Brain (organoid and tissue), 16 donors: ENCODE measurements at places on chromosomes 5 and 9.

DNA sequence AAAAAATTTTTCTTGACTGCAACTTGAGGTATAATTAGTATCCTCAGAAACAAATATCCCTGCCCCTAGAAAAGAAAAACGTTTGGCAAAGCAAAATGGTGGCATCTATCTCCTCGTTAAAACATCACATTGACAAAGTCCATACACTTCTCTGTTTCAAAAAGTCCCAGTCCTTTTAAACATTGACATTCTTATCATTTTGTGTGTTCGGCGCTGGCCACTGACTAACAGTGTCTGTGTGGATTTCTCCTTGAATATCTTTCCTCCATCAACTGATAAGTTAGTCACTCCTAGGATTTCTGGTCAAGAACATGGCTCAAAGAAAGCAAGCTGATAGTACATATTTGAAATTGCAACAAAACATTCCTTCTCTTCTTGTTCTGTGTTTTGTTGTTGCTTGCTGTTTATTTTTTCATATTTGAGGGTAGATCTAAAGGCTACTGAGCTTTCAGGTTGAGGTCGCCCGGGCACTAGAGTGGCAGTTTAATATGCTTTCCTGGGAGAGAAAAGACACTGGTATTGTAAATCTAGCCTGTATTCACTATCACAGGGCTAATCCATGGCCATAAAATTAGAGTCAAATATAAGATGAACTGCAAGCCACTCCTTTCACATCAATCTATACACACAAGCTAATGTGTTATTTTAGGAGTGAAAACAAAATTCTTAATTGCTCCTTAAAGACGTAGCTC, 8.5 kb upstream of the PPIC start:
- DNase-seq = no peak

DNA sequence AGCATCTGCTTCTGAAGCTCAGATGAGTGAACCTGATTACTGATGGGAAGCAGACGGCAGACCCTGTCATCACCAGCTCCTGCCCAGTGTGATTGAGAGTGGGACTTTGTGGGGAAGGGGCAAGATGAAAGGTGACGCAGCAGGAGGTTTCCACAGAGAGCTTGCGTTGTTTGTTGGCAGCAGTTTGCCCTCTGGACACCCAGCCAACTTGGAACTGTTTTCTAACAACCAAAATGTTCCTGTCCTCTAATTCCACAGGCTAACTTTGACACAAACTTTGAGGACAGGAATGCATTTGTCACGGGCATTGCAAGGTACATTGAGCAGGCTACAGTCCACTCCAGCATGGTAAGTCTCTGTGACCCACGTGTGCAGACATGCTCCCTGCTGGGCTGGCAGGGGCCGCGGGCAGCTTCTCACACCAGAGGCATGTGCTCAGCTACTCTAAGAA, 20.9 kb downstream of the CYFIP2 start:
- DNase-seq = no peak

GRCh38 chr5:34490506-34491250, 165.4 kb upstream of the RAI14 start:
- DNase-seq = no peak

- no peak for DNase-seq
Observed at GRCh38 chr5:150406103-150406722, 6.5 kb downstream of the CD74 start.

DNA sequence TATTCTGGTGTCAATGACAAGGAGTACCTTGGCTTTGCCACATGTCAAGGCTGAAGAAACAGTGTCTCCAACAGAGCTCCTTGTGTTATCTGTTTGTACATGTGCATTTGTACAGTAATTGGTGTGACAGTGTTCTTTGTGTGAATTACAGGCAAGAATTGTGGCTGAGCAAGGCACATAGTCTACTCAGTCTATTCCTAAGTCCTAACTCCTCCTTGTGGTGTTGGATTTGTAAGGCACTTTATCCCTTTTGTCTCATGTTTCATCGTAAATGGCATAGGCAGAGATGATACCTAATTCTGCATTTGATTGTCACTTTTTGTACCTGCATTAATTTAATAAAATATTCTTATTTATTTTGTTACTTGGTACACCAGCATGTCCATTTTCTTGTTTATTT, 19.8 kb downstream of the CD274 start:
- no peak for DNase-seq
